ENCODE measurements at places on chromosomes 3 and 15.

GRCh38 chr3:144868506-144868905 is 896.9 kb downstream of the DIPK2A start:
- no peak for DNase-seq

GRCh38 chr3:13491206-13491974 is 11.3 kb downstream of the HDAC11 start:
- no peak for DNase-seq

DNA sequence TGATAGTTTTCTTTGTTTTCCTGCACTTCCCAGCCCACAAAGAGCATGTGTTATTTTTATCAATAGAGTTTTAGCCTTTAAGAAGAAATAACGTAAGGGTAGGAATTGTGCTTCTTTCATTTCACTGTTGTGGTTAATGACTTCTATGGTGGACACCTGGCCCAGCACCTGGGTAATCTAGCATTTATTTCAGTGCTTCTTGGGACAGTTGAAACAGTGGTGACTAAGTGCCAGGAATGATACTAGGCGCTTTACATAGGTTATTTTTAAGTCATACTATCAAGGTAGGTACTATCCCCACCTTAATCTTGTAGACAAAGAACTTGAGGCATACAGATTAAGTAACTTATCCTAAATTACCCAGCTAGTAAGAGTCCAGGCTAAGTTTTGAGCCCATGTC is 243.8 kb downstream of the SOX2 start:
- DNase-seq, result no peak

DNA sequence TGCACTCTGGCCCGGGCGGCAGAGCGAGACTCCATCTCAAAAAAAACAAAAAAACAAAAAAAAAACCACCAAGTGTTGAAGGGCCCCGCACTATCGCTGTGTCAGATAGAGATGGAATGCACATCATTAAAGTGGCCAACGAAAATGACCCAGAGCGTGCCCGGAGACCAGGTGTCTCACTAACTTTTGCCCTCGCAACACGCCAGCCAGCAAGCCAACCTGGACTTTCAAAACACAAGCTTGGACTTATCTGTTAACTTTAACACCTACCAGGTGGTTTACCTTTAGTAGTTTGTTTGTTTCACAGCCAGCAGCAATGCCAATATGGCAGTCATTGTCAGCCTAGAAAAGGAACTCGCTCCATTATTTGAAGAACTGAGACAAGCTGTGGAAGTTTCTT is 28.6 kb downstream of the FAM174B start:
- no peak for DNase-seq
